ENCODE measurements at places on chromosomes 12 and 14. TPM values are rescaled to one million over a fixed set of nuclear protein-coding genes. Genes with fewer than 3 reads are reported as not detected.

The KRT78 gene
- 89.1 TPM for total RNA-seq

The OAS3 gene
- total RNA-seq: 20.1 TPM

The OR6C2 gene
- total RNA-seq: not detected

The E2F7 gene
- 2.2 TPM for total RNA-seq

The PLEKHD1 gene
- total RNA-seq: not detected

The ZFC3H1 gene
- total RNA-seq: 121 TPM

The RPAP3 gene
- 19.2 TPM for total RNA-seq

The PTPRB gene
- 21.9 TPM for total RNA-seq

The PDE3A gene
- 9.6 TPM for total RNA-seq

The KRT1 gene
- total RNA-seq: 886 TPM

The CD163L1 gene
- 0.74 TPM for total RNA-seq

The FAM222A gene
- 1.5 TPM for total RNA-seq

The GNB3 gene
- total RNA-seq: 5.2 TPM

The MGAT4C gene
- 0.25 TPM for total RNA-seq

The DEPDC4 gene
- not detected for total RNA-seq

The KMT2D gene
- 38.8 TPM for total RNA-seq

The HOXC13 gene
- not detected for total RNA-seq

The GCN1 gene
- 62.6 TPM for total RNA-seq

The SOAT2 gene
- total RNA-seq: 0.74 TPM

The CEBPE gene
- not detected for total RNA-seq

The PARPBP gene
- 3.7 TPM for total RNA-seq

The TAS2R42 gene
- total RNA-seq: not detected

The DNAJC22 gene
- 3.7 TPM for total RNA-seq

The COX8C gene
- not detected for total RNA-seq

The KRT8 gene
- total RNA-seq: 22.8 TPM

The ENDOU gene
- 21.4 TPM for total RNA-seq

The TBX5 gene
- total RNA-seq: not detected

The PRIMA1 gene
- total RNA-seq: 6.1 TPM

The UNC79 gene
- 0.49 TPM for total RNA-seq

The AICDA gene
- not detected for total RNA-seq

The KRT85 gene
- total RNA-seq: not detected

The FAM90A1 gene
- not detected for total RNA-seq

The KHNYN gene
- 41.7 TPM for total RNA-seq

The CD27 gene
- total RNA-seq: 1.2 TPM

The RDH16 gene
- 2.9 TPM for total RNA-seq

The MAP1LC3B2 gene
- total RNA-seq: not detected

The FERMT2 gene
- total RNA-seq: 70.2 TPM

The FRS2 gene
- 44.0 TPM for total RNA-seq

The CLEC7A gene
- 7.9 TPM for total RNA-seq

The P2RX2 gene
- not detected for total RNA-seq

The TAS2R13 gene
- 7.1 TPM for total RNA-seq

The PLEKHG3 gene
- 50.1 TPM for total RNA-seq

The CRACR2A gene
- total RNA-seq: 4.4 TPM

The CCDC60 gene
- total RNA-seq: not detected

The C1QL4 gene
- 2.0 TPM for total RNA-seq

The COX14 gene
- 74.4 TPM for total RNA-seq

Data from vagina (tissue), 2 donors.